ENCODE measurements at places on chromosomes 16 and 17.

DNA sequence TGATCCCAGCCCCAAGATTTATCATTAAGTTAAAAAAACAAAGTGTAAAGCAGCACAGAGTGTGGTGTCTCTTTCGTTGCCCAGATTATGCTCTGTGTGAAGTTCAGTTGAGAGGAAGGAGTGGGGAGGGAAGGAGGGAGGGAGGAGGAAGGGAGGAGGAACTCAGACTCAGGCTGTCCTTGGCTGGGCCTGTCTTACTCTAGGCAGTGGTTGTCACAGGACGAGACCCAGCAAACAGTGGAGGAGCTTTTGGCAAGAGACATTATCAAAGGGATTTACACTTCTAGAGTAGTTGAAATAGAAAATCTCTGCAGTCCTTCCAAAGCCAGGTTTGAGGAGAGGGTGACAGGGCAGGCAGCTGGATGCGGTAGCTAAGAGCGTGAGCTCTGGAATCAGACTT, 27.8 kb downstream of the KNOP1 start:
- no peak for DNase-seq

DNA sequence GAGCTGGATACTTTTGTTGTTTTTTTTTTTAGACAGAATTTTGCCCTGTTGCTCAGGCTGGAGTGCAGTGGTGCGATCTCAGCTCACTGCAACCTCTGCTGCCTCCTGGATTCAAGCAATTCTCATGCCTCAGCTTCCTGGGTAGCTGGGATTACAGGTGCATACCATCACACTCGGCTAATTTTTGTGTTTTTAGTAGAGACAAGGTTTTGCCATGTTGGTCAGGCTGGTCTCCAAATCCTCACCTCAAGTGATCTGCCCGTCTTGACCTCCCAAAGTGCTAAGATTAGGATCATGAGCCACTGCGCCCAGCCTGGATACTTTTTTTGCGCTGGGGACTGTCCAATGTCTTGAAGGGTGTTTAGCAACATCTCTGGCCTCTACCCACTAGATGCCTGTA, 32.6 kb upstream of the XYLT1 start:
- DNase-seq: no peak

GRCh38 chr16:60279061-60279665, 1545.0 kb upstream of the GOT2 start:
- DNase-seq: no peak

- DNase-seq: no peak
Measured at GRCh38 chr17:63783522-63783921, 9.6 kb downstream of the DDX42 start.

DNA sequence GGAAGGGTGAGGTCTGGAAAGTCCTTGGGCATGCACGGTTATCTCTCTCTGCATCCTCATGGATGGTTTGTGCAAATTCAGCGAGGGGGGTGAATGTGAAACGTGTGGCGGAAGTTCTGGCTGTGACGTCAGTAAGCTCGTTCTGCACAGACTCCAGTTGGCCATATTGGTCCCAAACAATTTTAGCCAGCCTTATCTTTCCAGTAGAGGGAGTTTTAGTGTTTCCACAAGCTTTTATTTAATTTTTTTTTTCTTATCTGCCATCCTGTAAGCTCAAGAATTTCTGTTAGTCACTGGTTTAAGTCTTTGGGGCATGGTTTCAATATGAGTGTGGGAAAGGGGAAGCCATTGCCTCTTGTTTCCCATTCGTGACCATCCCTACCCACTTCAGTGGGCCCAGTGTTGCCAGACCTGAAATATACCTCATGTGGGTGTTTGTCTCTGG, 39.0 kb downstream of the HLF start:
- no peak for DNase-seq

GRCh38 chr17:11644265-11645212, 46.3 kb downstream of the DNAH9 start:
- DNase-seq: no peak

DNA sequence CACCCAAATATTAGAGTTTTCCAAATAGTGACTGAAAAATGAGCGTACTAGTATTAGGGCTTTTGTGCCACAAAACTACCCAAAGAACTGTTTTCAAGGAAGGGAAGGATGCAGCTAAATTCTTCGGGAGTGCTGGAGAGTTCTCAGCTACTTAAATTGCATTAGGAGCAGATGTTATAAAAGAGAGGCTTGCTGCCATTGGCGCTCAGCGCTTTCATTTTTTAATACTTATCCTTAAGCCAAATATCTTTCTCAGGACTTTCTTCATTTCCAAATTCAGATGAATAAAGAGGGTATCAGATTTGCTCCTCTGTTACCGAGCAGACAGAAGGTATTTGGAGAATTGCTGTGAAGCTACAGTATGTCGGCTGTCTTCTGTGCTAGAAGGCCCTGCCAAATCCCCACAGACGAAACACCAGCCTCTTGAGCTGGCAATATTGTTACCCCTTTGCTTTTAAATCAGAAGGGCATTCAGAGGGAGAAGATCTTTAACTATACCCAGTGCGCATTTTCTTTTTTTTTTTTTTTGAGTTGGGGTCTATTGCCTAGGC, 47.2 kb upstream of the CLEC18A start:
- DNase-seq: no peak

GRCh38 chr17:19363114-19363438, 553 bp upstream of the B9D1 start:
- no peak for DNase-seq

- no peak for DNase-seq
Measured at GRCh38 chr17:17868641-17869522, 32.1 kb upstream of the SREBF1 start.

DNA sequence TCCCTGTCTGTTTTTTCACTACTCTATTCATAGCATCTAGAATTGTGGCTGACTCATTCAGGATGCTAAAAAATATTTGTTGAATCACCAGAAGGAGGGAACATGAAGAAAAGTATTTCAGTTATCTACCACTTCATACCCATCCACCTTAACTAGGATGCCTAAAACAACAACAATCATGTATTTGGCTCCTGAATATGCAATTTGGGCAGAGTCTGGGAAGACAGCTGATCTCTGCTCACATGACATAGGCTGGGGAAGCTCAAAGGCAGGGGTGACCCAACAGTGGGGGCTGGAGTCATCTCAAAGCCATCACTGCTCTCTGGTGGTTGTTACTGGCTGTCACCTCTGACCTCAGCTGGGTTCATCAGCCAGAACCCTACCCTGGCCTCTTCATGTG, 80.1 kb upstream of the RPL38 start:
- DNase-seq: no peak

GRCh38 chr17:17151541-17151940, 54.6 kb downstream of the PLD6 start:
- no peak for DNase-seq
